ENCODE measurements at places on chromosomes 5 and 9.

DNA sequence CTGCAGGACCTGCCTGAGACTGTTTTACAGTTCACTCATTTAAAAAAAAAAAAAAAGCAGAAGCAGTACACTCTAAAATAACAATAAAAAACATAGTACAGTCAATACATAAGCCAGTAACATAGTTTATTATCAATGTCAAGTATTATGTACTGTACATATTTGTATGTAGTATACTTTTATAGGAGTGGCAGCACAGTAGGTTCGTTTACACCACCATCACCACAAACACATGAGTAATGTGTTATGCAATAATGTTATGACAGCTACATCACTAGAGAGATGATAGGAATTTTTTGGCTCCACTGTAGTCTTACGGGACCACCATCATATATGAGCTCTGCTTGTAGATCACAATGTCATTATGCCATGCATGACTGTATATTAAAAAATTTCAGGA, 462.8 kb downstream of the ISL1 start:
- no peak for DNase-seq

DNA sequence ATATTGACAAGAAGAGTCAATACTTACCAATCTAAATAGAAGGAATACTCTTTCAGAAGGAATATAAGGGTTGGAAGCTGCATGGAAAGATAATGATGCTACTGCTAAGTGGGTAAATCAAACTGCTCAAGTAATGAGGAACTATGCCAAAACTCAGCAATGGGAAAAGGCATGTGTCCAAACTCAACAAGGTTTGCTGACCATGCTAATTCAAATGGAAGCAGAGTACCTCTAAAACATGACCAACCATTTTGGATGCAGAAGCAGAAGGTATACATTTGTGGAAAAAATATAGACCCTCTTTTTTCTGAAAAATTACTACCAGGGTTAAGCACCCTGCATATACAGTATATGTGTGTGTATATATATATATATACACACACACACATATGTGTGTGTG, 21.1 kb downstream of the TMEM232 start:
- no peak for DNase-seq

GRCh38 chr9:18638371-18639249, 164.7 kb downstream of the ADAMTSL1 start:
- DNase-seq: no peak

DNA sequence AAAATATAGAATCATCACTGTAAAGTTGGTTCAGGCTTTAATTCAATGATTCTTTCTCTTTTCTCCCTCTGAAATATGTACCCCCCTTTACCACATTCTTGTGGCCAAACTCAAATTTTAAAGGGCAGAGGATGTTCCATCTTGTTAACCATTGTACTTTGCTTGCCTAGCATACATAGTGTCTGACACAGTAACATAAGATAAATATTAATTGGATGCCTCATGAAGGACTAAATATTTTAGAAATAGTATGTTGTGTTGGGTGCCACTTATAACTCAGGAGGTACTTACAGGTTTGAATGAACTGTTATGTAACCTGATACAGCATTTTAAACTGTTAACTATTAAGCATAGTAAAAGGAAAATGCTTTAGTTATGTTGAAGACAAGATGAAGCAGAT, 71.5 kb downstream of the NIPBL start:
- no peak for DNase-seq
